ENCODE measurements at places on chromosomes 1 and 21.
A peak's percentile ranks its signal among the peaks of the same experiment; 100 is the strongest.

GRCh38 chr1:207752456-207752998, 673 bp downstream of the CD46 start:
- DNase-seq, result peak; percentile 81

DNA sequence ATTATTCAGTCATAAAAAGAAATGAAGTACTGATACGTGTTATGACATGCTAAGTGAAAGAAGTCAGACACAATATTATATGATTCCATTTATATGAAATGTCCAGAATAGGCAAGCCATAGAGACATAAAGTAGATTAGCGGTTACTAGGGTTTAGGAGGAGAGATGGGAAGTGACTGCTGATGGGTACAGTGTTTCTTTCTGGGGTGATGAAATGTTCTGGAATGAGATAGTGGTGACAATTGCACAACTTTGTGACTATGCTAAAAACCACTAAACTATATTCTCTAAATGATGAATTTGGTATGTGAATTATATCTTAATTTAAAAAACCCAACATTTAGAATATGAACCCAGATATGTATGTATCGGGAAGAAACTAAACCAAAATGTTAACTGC, 27.6 kb downstream of the IPP start:
- DNase-seq, result no peak

DNA sequence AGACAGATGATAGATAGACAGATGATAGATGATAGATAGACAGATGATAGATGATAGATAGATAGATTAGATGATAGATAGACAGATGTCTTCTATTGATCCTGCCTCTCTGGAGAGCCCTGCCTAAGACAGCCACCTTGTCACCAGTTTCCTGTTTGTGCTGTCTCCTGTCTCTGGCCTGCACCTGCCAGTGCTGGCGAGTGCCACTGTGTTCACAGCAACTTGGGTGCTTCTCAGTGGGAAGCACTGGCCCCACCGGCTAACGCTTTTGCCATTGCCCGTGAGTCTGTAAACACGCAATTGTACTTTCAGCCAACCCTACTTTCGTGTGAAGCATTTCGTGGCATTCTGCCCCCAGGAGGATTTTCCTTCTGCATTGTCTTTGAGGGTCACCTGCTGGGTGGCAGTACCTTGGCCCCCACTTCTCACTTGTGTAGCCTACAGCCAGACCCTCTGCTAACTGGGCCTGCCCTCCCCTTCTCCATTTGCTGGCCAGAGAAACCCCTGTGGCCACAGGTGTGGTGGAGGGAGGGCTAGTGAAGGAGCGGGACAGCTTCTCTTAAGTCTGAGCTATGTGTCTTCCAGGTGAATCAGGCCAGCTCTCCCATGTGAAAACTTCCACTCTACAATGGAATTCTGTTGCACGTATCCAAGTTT, 23.4 kb upstream of the PDE9A start:
- DNase-seq, result peak; percentile 41

- DNase-seq, result no peak
Observed at GRCh38 chr1:211280910-211281309, 21.7 kb downstream of the RCOR3 start.

DNA sequence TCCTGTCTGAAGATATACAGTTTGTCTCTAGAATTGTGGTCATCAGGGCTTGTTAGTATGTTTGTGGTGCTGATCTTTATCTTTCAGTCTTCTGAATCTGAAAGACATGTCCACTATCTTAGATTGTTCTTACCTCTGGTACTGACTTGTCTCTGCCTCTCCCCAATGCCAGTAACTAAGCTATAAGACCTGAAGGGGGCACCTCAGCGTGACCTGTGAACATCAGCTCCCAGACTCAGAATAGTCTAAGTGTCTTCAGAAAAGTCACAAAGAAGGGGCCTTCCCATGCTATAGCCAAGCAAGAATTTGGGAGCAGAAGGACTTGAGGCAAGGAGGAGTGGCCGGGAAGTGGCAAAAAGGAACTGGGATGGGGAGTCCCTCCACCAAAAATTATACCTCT, 178.1 kb downstream of the NTNG1 start:
- DNase-seq, result peak; percentile 4

DNA sequence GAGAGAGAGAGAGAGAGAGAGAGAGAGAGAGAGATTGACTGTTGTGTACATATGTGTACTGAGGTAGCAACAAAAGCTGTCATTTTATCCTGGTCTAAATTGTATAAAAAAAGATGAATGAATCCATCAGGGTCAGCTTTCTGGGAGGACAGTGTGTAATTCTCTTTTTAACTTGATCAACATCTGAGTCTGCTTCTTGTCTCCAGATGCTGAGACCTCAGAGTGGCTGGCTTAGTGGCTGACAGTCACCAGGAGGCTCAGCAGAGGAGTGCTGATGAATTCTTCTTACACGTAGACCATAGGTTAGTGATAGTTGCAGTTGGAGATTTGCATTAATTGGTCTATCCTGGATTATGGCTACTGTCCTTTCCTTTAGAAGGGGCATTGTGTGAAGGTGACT, 28.5 kb upstream of the PLXNA2 start:
- no peak for DNase-seq

- no peak for DNase-seq
Observed at GRCh38 chr1:177490036-177490639, 319.4 kb downstream of the BRINP2 start.

- no peak for DNase-seq
Observed at GRCh38 chr1:236108027-236108648, 34.2 kb upstream of the GPR137B start.

DNA sequence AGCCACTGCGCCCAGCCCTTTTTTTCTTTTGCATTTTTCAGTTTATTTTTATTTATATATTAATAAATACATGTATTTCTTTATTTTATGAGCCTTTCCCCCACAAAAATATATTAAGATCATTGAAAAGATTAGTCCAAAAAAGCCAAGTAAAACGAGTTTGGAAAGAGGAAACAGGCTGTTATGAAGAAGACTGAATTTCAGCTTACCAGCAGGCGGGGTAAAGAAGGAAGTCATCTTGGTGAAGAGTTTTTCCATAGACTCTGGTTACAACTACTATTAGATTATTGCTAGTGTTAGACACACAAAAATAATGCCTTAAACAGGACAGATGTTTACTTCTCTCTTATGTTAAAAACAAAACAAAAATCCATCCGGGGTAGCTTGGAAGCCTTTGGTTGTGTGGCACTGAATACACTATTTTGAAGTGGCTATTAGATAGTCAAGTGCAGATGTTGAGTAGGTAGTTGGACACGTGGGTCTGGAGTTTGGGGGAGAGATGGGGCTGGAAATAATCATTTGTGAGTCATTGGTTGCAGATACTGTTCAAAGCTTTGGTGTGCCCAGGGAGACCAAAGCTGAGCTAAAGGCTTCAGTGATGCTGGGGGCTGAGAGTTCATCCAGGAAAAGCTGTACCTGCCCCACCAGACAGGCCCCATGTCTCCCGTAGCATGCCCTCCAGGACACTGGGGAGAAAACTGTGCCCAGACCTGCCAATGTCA, 8.7 kb upstream of the LRRC71 start:
- DNase-seq, result no peak
